CD4-positive, CD25-positive, alpha-beta regulatory T cell (primary cell): ENCODE measurements at places on chromosomes 3 and 15. TPM values are rescaled to one million over a fixed set of nuclear protein-coding genes. Genes with fewer than 3 reads are reported as not detected.

Gene ZPLD1
- polyA plus RNA-seq = not detected

Gene CCR1
- polyA plus RNA-seq = 0.11 TPM

Gene P2RY1
- 0.10 TPM for polyA plus RNA-seq

Gene IL5RA
- not detected for polyA plus RNA-seq

Gene FBN1
- polyA plus RNA-seq = not detected

Gene ZNF502
- polyA plus RNA-seq = 4.2 TPM

Gene PLSCR4
- polyA plus RNA-seq = not detected

Gene TMCO5A
- not detected for polyA plus RNA-seq

Gene FHIT
- 14.4 TPM for polyA plus RNA-seq

Gene HRH1
- polyA plus RNA-seq = not detected

Gene HACL1
- polyA plus RNA-seq = 42.2 TPM

Gene MAPKAPK3
- 52.9 TPM for polyA plus RNA-seq

Gene DNAJA4
- 9.8 TPM for polyA plus RNA-seq

Gene SHF
- polyA plus RNA-seq = 0.87 TPM

Gene ECE2
- not detected for polyA plus RNA-seq

Gene CLDN18
- not detected for polyA plus RNA-seq

Gene COL8A1
- polyA plus RNA-seq = not detected

Gene ATP13A5
- not detected for polyA plus RNA-seq

Gene CATSPER2
- polyA plus RNA-seq = 0.75 TPM
